ENCODE measurements at places on chromosomes 6 and 20.

DNA sequence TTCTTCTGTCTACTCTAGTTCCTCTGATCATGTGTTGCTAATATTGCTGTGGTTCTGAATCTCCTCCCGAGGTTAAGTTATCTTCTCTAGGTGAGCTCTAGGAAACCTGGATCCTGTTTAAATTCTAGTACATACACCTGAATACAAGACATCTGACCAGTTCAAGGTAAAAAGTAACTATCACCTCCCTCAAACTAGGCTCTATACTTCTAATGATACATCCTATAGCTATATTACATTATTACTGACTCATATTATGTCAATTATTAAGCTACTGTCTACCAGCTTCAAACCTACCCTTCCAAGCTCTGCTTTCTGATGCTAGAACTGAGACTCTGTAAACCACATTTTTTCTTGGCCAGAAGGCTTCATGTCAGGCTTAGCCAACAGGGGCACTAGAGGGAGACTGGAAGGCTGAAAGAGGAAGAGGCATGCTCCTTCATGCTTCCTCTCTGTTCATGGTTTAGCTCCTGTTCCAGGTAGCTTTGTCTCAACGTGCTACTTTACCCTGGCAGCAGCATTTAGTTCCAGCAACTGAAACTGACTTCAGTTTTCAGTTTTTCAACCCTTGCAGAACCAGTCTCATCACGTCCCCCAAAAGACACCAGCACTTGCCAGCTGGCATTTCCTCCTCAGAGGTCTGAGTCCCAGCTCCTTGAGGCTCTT, 148.4 kb upstream of the TOP1 start:
- DNase-seq, result no peak

DNA sequence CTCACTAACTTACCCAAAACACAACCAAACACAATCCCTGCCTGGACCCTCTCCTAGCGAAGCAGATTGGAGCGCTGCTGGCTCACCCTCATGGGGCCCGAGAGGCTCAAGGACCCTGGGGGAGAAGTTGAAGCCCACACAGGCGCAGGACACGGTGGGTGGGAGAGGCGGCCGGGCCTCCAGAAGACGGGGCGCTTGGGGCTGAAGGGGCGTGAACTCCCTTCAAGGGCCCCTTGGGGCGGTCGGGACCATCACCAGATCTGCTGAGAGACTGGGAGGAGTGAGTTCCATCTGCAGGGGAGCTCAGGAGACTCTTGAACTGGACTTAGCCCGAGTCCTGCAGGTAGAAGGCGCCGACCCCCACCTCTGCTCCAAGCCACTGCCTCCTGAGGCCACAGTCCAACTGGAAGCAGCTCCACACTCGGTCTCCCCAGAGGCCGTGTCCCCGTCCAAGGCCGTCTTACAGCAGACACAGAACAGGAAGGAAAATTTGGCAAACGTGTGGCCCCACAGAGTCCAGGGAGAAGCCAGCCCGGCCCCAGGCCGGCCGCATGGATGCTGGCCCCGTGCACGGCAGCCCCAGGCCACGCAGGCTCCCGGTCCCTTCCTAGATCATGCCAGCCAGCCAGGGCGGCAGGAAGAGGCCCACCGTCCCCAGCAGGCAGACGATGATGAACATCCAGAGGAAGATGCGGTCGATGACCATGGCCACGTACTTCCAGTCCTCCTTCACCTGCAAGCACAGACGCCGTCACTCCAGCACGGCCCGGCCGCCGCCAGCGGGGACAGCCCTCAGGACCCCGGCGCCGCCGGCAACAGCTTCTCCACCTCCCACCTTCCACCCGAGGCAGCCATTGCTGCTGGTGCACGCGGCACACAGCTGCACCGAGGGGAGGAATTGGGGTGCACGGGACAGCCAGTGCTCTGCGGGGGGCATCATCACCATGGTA, 14.7 kb downstream of the CHRNA4 start:
- no peak for DNase-seq

- DNase-seq, result no peak
Observed at GRCh38 chr6:22658934-22659333, 89.6 kb downstream of the HDGFL1 start.

DNA sequence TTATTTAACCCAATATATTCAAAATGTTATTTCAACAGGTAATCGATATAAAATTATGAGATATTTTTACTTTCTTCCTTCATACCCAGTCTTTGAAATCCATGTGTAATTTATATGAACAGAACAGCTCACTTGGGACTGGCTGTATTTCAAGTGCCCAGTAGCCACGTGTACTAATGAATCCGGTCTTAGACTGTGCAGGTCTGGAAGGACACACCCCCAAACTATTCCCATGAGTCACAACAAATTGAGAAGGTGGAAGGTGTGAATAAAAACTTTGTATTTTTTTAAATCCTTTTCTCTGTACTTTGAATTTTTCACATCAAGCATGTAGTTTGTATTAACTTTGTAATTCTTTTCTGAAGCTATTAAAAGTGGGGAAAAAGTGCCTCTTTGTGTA, 2.8 kb downstream of the UNC5CL start:
- no peak for DNase-seq

DNA sequence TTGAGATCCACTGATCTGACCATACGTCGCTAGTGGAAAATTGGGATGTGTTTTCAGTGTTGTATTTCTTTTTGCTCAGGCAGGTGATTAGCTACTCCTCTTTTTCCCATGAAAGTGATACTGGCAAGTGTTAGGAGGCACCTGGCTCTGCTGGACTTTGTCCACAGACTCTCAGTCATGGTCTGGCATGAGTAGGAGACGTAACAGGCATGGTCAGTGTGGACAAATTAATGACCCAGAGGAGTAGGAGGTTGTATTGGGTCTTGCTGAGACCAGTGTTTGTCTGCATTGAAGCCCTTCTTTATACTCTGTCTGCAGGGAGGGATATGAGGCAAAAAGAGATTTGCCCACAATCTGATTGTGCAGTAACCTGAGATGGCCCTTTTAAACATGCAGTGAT, 178.7 kb downstream of the DTNBP1 start:
- DNase-seq, result no peak

DNA sequence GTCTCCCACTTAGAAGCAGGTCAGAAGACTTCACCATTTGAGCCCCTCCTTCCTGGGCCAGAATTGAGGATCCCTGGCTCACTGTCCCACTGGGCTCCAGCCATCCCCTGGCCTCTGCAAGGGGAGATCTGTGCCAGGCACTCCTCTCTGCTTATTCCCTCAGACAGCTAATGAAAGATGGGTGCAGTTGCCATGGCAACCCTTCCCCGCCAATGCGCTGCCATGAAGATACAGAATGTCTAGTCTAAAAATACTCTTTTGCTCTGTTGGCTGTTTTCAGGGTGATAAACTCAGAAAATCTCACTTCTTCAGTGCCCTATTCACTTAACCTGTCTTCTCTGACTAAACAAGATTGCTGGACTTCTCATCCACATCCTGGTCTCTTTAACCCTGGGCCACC, 13.6 kb upstream of the TTLL2 start:
- no peak for DNase-seq

DNA sequence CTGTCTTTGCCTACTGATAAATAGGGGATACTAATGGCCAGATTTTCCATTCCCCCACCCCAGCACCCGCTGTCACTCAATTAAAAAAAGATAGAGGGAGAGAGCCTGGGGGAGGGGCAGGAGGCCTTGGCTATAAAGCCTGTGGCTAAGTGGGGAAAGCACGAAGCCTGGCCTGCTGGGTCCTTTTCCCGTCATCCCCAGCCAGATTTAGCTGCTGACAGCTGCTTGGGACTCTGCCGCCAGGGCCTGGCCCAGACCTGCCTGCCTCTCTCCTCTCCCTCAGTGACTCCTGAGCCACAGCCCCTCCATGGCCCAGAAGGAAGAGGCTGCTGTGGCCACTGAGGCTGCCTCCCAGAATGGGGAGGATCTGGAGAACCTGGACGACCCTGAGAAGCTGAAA, at the start of gene APOBEC2:
Gene APOBEC2, plus strand, starts transcription at position 162 of the 400 bp plus-strand sequence. Its CDS starts 146 bp downstream, at position 308.
- no peak for DNase-seq

DNA sequence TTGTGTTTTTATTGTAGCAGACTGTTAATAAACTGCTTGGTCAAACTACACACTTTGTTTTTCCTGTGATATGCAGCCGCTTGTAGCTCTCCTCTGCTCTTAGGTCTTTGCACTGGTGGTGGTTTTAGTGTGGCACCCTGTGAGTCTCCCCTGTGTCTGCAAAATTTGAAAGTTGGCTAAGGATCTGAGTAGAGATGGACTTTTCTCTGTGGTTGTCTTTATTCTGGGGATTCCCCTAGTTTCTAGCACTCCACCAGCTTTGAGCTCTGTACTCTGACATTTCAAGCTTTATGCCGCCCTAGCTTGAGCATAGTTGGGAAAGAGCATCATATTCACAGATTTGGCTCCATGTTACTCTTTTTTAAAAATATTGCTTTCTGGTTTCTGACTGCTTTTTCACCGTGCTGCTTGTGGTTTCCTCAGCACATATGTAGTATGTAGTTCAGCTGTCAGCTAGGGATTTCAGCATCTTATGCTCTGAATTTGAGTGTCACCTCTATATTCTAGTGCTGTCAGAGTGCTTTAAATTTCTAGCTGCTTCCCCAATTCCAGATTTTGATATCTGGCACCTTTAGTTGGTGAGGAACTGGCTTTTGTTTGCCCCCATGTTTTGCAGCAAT, 25.4 kb downstream of the CDYL start:
- DNase-seq, result no peak

- DNase-seq, result no peak
Observed at GRCh38 chr20:59365611-59366285, 65.3 kb downstream of the EDN3 start.

- no peak for DNase-seq
Observed at GRCh38 chr6:126086560-126086959, 100.2 kb downstream of the TRMT11 start.

DNA sequence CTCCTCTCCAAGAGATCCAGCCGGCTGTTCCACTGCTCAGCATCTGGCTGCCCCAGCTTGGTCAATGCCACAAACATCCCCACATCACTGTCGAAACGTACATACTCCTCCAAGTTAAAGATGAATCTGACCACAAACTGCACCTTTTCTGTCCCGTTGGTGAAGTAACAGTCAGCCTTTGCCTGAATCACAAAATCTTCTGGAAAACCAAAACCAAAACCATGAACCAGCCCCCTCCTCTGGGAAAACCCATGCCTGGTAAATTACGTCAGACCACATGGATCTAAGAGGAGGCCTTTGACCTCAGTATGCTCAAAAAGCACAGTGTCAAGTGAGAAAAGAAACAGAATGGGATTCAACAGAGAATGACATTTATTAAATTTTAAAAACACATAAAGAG, 1.7 kb downstream of the HLA-DOB start:
- no peak for DNase-seq

DNA sequence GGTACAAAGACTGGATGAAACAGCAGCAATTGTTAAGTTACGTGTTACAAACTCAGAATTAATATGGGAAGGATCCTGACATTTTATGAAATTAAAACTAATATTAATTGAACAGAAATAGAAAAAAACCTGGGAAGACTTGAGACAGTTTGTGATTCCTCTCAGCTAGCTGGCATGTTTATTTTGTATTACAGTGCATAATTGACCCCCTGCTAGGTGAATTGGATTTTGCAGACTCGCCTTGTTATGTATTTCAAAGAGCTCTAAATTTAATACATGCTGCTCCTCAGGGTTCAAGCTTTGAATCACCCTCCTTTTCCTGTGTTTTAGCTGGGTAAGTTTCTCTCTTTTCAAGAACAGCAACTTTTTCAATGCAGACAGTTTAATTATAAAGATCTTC, 339.4 kb downstream of the PLCB1 start:
- no peak for DNase-seq

GRCh38 chr6:13617066-13617465, 1.9 kb downstream of the NOL7 start:
- DNase-seq, result no peak

DNA sequence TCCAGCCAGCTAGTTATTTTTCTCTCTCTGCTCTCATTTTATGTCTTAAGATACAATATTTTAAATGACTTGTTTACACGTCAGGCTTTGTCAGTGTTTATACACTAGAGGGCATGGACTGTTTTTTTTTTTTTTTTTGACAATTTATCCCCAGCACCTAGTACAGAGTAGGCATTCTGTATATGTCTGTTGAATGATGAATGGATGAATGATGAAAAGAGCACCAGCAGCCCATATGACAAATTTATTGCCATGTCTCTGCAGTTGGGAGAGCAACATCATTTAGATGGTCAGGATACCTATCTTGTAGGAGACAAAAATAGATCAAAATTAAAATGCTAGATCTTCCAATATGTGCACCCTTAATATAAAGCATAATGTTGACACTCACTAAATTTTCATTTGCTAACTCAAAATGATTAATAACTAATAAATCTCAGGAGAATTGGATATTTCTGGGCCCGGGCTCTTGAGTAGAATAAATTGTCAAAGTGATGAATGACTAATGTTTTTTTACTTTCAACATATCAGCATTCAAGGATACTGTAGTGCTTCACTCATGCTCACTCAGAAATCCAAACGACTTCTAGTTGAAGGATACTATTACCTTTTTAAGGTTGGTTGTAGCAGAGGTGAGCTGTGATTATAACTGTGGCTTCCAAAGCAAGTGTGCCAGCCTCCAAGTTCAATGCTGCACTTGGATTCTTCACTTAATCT, 200.0 kb downstream of the PHACTR1 start:
- no peak for DNase-seq

DNA sequence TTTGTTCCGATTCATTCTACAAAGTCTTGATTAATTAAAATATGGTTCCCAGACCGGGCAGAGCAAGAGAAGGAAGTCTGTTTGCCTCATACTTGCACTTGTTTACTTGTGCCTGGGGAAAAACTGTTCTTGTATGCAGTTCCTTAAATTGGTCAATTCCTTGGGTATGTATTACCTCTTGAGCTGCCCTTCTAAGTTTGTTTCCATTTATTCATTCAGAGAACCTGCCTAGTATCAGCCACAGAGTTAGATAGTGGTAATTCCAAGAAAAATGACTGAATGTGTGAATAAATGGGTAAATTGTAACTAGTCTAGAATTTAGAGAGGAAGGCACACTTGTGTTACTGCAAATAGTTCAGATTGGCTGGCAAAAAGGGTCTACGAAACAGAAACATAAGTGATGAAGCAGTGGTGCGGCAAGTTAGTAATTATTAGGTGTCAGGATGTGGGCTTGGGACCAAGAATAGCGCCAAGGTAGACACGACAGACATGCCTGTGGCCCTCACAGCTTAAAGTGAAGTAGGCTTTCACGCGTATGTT, 525 bp upstream of the MAK start:
- no peak for DNase-seq

GRCh38 chr6:111764238-111765175, 108.7 kb downstream of the FYN start:
- DNase-seq, result peak; percentile 33

DNA sequence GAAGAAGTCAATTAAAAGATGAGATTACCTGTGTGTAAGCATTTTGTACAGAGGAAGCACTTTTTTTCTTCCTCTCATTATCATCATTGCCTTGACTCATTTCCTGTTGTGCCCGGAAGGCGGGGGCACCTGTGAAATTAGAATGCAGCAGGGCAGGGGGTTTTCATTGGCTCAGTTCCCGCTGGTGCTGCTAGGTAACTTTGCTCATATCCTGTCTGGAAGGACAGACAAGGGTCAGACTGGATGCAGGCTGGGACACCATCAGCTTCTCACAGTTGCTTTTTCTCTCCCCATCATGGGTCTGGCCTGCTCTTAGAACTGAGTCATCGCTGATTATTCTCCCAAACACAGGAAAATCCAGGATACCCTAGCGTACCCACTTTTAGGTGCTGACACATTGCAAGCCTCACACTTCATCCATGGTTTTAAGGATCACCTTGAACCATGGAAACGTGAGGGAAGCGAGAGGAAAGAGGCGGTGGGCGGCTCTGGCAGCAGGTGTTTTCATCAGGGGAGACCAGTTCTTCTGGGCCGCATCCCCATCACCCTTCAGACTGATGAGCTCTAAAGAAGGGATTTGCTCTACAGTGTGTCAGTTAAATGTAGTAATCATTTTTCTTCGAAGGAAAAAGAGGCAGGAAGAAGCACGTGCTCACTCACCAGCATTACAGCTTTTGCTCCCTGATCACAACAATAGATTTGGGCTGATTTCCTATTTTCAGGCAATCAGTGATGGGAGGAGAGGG, 195.7 kb upstream of the SASH1 start:
- DNase-seq, result no peak

Measured in stimulated activated CD4-positive, alpha-beta T cell treated with anti-CD3 and anti-CD28 coated beads, Interleukin-1b, Interleukin-23, amount 100 ng/mL, for 1 hour (primary cell).